SJCRH30 (cell line): ENCODE measurements at places on chromosomes 3 and 15.

DNA sequence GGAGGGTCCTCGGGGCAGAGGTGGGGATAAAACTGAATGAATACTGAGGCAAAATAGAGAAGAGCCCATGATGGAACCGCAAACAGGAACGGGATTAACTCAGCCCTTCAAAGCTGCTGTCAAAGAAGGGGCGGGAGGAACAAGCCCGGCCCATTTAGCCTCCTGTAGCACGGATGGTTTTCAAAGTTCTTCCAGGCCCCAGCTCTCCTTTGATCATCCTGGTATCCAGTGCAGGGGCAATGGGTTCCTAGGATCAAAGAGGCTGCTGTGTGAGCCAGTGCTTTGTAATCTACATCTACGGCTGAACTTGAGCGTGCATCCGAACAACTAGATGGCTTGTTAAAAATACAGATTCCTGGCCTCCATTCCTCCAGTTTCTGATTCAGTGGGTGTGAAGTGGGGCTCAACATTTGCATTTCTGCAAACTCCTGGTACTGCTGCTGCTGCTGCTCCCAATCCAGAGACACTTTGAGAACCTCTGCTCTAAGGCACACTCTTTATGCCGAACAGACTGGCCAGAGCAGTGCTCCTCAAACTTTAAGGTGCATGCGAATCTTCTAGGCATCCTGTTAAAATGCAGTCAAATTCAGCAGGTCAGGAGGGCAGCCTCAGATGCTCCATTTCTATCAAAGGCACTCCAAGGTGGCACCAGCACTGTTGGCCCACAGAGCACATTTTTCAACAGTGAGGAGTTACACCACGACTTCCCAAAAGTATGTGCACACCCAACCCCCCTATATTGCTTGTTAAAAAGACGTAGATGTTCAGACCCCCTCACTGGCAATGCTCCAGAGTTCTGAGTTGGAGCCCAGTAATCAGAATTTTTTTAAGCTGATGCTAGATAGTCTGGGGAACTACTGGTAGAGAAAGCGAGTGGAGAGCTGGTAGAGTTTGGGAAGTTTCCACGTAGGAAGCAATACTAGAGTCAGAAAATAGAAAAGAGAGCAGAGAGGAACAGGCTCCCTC lies 5.6 kb downstream of the GALNT15 start:
- DNase-seq: no peak

- peak; percentile 52 for DNase-seq
These were observed at the start of gene CAMK1 for GRCh38 chr3:9769426-9770275. CAMK1 (minus strand) TSS chr3:9769947; CDS start chr3:9767749, 2,198 bp downstream.

GRCh38 chr3:59367150-59367549 lies 317.3 kb upstream of the CFAP20DC start:
- peak; percentile 64 for DNase-seq

GRCh38 chr3:119223511-119223910 lies 17.2 kb downstream of the B4GALT4 start:
- DNase-seq: no peak

GRCh38 chr3:135325726-135326235 lies 530.7 kb downstream of the EPHB1 start:
- peak; percentile 30 for DNase-seq

GRCh38 chr15:99953886-99954285 lies 220.6 kb upstream of the LYSMD4 start:
- no peak for DNase-seq

DNA sequence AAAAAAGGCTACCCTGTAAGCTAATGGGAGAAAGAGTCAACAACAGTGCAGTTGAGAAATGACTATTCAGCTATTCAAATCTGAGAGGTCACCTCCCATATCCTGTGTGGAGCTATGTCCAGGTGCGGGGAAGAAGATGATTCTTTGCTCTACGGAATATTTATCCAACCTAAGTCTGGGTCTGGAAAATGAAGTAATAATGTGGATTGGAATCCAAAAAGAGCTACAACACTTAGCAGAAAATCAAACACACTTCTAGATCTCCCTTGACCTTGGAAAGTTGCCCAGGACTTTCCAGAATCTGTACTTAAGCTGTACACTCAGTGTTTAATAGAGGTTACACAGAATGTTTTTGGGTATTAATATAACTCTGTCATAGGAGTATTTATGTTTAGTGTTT lies 251.9 kb downstream of the NAALADL2 start:
- DNase-seq: no peak

DNA sequence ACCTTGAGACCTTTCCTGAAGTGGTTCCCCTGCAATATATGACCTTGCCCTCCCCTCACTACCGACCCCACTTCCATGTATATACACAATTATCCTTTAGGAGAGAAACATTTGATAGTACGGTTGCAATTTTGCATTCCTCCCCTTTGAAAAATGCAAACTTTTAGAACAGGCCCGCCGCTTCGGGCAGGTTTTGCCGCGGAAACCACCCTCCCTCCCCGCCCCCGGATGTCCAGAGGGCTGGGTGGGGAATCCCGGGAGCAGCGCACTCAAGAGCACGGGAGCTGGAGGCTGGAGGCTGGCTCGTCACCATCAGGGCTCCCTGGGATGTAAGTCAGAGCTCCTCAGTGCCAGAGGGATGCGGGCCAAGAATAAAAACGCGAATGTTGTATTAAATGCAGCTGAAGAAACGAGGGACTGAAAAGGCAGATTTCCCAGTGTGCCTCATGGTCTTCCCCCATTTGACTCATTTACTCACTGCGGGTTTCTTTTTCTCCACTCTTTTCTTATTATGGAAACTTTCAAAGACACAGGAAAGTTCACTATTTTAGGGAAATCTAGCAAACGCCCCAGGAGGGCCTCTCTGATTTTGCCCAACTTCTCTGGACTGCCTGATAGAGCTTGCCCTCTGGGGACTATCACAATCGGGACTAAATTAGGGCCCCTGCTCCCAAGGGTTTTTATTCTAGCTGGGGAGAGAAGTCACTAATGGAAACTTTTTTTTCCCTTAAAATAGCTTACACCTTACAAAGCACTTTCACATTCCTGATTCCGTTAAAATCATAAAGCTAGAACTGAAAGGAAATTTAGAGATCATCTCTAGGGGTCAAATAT lies 2.9 kb upstream of the USP3 start:
- no peak for DNase-seq

DNA sequence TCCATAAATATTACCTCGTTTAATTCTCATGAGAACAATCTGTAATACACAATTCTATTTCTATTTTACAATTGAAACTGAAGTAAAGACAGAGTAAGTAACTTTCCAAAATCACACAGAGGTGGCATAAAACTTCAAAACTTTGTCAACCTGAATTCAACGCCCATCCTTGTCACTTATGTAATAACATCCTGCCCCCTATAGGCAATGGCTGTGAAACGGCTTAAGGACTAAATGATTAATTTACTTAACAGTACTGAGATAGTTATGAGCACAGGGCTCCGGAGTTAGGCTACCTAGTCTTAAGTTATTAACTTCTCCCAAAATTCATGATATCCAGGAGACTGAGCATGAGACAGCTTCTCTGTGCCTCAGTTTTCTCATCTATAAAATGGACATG lies 293.1 kb upstream of the CHRM5 start:
- peak; percentile 54 for DNase-seq

DNA sequence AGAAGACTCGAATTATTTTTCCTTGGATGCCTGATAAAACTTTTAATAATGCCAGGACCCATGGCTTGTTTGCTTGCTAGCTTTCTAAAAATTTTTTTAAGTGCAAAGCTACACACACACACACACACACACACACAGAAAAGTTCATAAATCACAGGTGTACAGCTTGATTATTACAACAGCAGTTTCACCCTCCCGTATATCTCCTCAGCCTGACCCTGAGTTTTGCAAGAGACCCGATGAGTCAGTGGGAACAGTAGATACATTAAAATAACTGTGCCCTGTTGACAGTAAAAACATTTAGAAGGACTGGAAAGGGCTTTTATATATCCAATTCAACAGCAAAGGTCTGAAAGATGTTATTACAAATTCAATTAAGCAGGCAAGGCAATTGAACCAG lies 46.7 kb downstream of the EMC4 start:
- no peak for DNase-seq

GRCh38 chr3:43753741-43754715 lies 63.3 kb downstream of the ABHD5 start:
- DNase-seq: peak; percentile 31

DNA sequence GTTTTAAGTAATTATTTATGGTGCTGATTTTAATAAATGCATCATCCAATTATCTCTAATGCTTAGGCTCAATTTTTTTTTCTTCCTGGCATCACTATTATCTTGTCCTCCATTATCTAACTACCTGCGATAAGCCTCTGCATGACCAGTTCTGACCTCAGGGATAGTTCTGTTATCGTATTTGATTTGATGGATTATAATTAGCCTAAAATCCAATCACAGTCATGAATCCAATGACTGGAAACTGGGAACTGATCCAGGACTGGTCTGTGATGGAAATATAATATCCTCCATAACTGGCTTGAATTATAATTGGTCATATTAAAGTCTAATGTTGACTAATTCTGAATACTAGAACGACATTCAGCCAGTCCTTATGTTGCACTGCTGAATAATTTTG lies 1.1 kb downstream of the MYH15 start:
- no peak for DNase-seq

DNA sequence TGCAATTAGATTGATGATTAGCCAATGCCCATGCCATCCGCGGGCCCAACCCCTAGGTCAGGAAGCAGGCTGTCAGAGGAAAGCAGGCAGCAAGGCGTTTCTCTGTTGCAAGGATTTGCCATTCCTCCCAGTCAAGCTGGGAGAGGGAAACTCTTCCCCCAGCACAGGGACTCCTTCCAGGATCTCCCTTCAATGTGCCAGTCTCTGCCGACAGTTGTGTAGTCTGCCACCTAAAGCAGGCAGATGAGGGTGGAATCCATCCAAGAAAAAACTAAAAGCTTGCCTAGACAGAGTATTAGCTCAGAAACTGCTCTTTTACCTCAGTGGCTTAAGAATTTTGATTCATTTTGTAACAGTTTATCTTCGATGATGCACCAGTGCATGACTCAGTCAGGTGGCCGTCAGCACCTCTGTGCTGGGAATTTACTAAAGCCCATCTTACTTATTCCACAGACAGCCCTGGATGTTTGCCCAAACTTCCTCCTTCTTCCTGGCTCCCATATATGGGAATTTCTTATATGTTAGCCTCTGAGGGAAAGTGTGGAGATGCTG lies 501.5 kb upstream of the THBS1 start:
- peak; percentile 45 for DNase-seq

- DNase-seq: no peak
These were observed 73.1 kb upstream of the FEZF2 start for GRCh38 chr3:62446337-62446940.

DNA sequence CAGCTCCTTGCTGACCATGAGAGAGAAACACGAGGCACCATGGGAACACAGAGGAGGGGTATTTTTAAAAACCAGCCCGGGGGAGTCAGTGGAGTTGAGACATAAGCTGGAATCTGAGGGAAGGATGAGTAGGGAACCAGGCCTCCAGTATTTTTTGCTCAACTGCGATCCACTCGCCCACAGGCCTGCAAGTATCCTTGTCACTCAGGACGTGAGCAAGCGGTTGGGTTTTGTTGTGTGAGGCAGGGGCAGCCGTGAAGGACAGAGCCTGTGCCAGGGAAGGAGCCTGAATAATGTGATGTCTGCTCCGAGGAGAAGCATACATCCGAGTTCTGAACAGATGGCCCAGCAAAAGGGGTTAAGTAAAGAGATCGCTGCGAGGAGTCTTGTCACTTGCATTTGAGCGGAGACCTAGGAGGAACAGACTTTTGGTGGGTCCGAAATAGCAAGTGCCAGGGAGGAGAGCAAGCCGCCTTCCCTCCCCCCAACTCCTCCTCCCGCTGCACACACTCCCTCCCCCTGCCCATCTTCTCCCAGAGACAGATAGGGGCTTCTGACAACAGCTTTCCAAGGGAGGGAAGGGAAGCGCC lies 20.4 kb upstream of the NTRK3 start:
- DNase-seq: no peak

GRCh38 chr3:134769287-134769868 lies 25.7 kb upstream of the EPHB1 start:
- DNase-seq: no peak

DNA sequence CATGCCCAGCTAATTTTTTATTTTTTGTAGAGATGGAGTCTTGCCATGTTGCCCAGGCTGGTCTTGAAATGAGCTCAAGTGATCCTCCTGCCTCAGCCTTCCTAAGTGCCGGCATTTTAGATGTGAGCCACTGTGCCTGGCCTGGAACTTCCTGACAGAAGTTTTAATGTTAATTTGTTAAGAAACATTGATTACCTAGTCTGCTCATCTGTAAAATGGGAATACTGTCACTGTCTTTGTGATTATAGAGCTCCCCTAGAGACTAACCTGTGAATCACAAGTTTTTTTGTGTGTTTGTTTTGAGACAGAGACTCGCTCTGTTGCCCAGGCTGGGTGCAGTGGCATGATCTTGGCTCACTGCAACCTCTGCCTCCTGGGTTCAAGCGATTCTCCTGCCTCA lies 4.3 kb upstream of the EIF3J start:
- no peak for DNase-seq
